ENCODE measurements at places on chromosomes 7 and 10.

- DNase-seq: no peak
These were observed 99.1 kb upstream of the JCAD start for GRCh38 chr10:30158325-30158960.

DNA sequence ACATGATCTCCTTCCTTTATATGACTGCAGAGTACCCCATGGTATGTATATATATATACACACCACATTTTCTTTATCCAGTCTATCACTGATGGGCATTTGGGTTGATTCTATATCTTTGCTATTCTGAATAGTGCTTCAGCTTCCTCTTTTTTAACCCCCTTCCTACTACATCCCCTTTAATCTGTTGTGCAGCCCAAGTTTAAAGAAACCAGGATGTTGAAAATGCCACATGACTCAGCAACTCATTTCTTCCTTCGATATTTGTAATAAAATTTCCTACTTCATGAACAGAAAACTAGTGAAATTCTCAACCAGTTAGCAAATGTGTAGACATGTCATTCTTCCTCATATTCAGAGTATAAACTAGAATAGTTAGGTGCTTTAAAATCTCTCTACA, 1245.7 kb upstream of the SORCS1 start:
- DNase-seq: no peak

DNA sequence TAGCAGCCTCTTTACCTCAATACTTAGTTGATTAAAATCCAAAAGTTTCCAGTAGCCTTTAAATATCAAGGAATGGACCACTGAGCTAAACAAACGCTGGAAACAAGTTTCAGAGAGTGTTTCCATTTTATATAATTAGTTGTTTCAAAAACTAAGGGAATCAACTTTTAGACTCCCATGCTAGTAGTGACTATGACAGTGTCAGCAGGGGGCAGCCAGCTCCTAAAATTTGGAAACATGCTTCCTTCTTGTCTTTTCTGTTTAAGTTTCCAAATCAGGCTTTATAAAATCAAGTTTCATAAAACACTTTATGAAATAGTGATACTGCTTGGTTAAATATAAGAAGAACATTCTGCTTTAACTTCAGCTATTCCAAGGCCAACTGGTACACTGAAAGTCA, 138.2 kb upstream of the TMEM229A start:
- DNase-seq: peak; percentile 59

GRCh38 chr10:129761197-129761972, 202.7 kb downstream of the EBF3 start:
- no peak for DNase-seq

GRCh38 chr10:133419211-133419950, 5.0 kb downstream of the SPRN start:
- no peak for DNase-seq

DNA sequence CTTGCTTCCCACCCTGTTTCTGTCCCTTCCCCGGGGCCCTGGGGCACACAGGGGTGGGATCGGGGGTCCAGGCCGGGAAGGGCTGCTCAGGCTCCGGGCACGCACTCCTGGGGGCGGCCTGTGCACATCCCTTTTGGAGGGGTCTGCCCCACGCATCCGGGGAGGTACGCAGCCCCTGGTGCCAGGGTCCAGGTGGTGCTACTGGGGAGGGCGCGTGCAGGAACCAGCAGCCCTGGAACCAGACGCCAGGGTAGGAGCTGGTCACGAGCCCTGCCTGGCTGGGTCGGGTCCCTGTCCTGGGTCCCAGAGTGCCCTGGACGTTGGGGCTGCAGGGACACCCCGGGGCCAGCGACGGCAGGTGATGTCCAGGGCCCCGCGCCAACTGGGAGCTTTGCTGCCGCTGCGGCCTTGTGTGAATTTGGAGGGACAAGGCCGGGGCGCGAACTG, 53.4 kb downstream of the GLRX3 start:
- DNase-seq: no peak

DNA sequence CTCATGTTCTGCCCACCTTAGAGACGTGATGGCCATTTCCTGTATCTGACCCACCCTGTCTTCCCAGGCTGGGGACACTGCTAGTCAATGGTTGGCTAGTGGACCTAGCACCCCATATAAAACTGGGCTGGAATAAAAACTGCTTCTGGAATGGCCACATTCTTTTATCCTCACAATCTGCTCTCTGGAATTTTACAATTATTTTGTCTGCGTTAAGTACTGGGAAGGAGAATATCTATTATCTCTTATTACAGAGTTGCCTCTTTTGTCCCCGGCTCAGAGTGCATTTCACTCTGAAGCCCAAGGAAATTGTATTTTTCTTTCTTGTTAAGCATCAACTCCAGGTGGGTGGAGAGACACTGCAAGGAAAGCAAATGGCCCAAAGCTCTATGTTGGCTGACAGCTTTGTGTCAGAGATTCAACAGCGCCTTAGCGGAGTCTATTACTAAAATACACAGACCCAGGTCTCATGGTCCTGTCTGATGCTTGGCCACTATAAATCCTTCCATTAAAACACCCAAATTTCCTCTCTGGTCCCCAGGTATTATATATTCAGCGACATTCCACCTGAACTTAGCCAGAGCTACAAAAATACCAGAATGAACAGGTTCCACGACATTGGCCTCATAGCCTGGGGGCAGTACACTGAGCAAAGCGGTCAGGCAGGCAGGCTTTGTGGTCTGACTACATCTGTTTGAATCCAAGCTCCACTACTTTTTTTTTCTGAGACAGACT, 121.7 kb downstream of the PRPF18 start:
- DNase-seq: no peak

- DNase-seq: no peak
These were observed 108.2 kb downstream of the INPP5A start for GRCh38 chr10:132645630-132646442.

DNA sequence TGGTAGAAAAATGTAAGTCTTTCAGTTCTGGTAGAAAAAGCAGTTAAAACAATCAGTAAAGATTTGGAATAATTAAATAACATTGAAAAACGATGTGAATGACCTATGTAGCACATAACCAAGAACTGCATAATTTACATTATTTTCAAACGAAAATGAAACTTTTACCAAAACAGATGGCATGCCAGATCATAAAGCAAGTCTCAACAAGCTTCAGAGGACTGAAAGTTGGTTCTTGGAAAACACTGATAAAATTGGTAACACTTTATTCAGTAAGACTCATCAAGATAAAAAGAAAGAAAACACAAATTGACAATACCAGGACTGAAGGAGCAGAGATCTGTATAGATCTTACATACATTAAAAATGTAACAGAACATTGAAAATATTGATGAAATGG, 92.8 kb downstream of the VIPR2 start:
- no peak for DNase-seq

GRCh38 chr10:103802637-103803353, 52.6 kb downstream of the SH3PXD2A start:
- no peak for DNase-seq

- peak; percentile 63 for DNase-seq
These were observed 596.6 kb downstream of the SDK1 start for GRCh38 chr7:3897430-3898372.

GRCh38 chr7:3463696-3464095, 162.6 kb downstream of the SDK1 start:
- DNase-seq: peak; percentile 34

DNA sequence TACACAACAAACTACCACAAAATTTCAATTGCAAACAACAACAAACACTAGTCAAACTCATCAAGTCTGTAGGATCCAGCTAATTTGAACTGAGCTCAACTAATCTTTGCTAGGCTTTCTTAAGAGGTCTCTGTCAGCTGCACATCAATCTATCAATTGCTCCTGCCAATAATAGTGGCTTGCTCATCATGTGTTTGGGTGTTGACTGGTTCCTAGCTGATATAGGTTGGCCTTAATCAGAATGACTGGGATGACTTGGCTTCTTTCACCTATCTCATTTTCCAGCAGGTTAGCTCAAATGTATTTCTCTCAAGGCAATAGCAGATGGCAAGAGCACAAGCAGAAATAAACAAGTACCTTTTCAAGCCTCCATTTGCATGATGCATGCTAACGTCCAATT, 370.3 kb upstream of the NFE2L3 start:
- DNase-seq: no peak

GRCh38 chr10:129853562-129853903, 110.5 kb downstream of the EBF3 start:
- DNase-seq: no peak

- DNase-seq: no peak
These were observed 211.5 kb downstream of the GPAM start for GRCh38 chr10:111972109-111972508.

DNA sequence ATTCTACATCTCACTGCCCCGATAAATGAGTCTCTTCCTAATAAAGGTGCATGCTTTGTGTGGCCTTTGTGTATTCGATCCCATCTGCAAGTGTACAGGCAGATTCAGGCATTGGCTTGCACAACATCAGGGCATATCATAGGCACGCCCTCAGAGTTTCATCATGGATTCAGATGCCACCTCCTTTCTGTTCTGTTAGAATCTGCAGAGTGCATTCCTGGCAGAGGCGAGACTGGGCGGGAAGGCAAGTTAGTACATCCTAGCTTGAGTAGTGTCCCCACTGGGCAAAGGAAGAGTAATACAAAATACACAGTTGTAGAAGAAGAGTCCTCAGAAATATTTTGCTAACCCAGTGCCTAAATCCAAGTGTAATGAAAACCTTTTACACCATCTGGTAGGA, 346.5 kb upstream of the GALNT17 start:
- DNase-seq: no peak

GRCh38 chr7:48188776-48189520, 17.7 kb downstream of the ABCA13 start:
- no peak for DNase-seq

DNA sequence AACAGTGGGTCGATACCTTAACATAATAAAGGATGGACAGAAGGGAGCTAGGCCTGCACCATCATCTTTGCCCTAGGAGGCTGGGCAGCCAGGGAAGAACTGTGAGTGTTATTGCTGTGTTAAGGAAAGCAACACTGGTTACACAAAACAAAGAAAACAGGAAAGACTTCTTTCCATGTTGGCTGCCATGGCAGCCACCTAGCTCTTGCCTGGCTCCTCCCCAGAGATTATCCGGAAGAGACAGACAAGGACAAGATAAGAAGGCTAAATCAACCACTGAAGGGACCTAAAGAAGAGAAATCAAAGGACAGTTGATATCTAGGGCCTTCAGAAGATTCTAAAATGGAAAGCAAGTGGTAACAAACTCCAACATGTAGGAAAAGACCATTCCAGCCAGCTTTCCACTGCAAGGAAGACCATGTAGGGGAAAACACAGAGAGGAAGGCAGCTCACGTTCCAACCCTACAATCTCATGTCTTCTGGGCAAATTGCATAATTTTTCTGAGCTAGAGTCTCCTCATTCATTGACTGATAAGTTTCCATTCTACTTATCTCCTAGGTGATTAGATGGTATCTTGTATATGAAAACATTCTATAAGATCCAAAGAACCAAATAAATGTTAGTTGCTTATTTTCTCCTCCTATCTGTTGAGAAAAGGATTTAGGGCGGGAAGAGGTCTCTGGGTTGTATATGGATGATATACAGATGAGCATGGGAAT, 51.2 kb downstream of the SP8 start:
- DNase-seq: no peak

GRCh38 chr7:41193738-41194282, 509.1 kb downstream of the INHBA start:
- no peak for DNase-seq

DNA sequence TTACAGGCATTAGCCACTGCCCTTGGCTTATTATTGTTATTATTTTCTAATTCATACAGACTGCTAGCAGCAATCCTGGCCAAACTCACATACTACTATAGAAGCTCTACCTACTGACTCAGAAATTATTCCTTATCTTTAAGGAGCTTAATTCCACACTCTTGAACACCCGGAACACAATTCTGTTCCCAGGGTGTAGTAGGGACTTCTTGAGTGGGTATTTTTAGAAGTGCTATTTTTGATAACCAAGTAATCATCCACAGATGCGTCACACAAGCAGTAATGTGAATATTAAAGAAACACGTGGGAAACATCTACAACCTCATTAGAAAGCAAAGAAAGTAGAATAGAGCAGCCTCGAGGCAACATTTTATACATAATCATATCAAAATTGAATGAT, 149.2 kb downstream of the PTEN start:
- DNase-seq: no peak

GRCh38 chr7:68858497-68858896, 739.8 kb upstream of the AUTS2 start:
- DNase-seq: no peak

GRCh38 chr10:19767876-19768275, 48.4 kb upstream of the PLXDC2 start:
- no peak for DNase-seq

DNA sequence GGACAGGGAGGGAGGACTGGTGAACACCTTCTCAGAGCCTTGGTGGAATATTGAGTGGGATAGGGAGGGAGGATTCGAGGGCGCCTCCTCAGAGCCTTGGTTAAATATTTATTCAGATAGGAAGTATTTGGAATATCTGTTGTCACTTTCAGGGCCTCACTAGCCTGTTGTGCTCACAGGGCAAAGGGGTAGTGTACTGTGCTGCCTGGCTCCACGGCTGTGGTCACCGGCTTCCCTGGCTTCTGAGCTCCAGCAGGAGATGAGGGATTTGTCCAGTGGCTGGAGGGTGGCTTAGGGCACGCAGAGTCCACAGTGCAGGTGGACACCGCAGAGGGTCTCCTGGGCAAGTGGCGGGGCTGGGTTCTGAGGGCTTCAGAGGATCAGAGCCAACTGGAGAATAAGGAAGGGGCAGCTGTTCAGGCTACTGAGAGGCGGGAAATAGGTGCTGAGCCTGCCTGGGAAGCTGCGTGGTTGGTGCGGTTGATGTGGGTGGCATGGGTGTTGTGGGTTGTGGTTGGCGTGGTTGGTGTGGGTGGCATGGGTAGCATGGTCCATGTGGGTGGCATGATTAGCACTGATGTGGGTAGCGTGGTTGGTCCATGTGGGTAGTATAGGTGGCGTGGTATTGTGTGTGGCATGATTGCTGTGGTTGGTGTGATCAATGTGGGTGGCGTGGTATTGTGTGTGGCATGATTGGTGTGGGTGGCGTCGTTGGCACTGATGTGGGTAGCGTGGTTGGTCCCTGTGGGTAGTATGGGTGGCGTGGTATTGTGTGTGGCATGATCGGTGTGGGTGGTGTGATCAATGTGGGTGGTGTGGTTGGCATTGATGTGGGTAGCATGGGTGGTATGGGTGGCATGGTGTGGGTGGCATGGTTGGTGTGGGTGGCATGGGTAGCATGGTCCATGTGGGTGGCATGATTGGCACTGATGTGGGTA, 16.7 kb downstream of the INPP5A start:
- DNase-seq: no peak

DNA sequence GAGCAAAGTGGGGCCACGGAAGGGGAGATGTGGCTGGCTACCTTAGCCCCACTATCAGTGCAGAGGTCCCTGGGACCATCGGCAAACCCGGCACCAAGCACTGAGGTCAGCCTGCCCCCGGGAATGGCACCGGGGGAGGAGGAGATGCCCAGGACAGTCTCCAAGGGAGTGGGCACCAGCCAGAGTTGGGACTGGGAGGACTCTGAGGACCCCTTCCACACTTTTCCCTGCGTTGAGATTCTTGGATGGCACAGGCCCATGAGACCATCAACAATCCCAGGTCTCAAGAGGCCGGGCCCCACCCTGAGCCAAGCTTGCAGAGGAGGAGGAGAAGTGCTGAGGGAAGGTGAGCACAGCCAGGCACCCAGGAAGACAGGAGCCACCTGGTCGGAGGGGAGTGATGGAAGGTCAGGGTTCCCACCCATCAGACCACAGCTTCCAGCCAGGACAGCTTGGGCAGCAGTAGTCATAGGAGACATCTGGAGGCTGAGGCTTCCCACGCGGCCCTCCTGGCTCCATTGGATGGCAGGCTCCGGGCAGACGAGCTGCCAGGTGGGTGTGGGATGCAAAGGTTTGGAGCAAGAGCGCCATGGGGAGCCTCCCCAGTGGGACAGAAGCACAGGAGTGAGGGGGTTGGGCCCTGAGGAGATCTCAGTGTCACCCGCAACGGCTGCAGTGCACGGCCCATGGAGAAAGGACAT, 2.6 kb upstream of the OPN4 start:
- no peak for DNase-seq
